AG10803 (cell line): ENCODE measurements at places on chromosomes 11 and 22.

DNA sequence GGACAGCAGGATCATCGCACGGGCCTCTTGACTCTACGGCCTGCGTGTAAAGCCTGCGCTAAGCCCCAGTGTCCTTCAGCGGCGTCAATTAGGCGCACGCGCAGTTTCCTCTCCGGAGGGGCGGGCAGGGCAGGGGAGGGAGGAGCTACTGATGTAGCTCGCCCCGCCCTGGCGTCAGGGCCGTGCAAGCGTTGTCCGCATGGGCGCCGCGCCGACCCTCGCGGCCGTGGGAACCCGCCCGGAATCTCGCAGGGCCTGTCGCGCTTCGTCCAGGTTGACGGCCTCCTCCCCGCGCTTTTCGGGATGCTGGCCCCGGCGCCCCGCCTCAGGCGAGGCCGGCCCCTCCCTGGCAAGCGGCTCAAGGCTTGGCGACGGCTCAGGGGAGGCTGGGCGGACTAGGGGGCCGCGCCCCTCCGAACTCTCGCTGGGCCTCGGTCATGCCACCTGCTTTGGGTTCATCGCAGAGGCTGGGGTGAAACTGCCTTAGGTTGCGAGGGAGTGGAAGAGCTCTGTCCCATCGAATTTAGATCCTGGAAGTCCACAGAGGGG is 61.1 kb downstream of the ST3GAL4 start:
- DNase-seq = peak; percentile 81

DNA sequence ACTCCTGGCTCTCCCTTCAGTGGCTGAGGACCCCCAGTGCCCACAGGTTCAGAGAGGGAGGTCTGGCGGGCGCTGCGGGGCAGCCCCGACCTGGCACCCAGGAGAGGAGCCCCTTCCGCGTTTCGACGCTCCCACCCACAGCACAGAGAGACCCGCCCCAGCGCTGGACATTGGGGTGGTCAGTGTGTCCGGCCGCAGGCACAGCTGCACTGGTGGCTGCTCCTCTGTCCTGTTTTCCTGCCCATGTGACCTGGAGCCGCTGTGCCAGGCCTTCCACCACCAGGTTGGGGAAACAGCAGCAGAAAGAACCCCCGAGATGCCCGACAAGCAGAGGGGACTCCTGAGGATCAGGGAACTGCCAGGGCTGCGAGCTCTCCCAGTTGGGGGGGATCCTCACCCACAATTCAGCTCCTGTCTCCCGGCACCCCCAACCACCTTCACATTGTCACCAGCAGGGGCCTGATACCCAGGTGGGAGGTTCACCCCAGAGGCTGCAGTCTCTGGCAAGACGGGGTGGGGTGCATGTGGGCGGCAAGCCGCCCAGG is 13.6 kb downstream of the KRTAP5-5 start:
- no peak for DNase-seq

DNA sequence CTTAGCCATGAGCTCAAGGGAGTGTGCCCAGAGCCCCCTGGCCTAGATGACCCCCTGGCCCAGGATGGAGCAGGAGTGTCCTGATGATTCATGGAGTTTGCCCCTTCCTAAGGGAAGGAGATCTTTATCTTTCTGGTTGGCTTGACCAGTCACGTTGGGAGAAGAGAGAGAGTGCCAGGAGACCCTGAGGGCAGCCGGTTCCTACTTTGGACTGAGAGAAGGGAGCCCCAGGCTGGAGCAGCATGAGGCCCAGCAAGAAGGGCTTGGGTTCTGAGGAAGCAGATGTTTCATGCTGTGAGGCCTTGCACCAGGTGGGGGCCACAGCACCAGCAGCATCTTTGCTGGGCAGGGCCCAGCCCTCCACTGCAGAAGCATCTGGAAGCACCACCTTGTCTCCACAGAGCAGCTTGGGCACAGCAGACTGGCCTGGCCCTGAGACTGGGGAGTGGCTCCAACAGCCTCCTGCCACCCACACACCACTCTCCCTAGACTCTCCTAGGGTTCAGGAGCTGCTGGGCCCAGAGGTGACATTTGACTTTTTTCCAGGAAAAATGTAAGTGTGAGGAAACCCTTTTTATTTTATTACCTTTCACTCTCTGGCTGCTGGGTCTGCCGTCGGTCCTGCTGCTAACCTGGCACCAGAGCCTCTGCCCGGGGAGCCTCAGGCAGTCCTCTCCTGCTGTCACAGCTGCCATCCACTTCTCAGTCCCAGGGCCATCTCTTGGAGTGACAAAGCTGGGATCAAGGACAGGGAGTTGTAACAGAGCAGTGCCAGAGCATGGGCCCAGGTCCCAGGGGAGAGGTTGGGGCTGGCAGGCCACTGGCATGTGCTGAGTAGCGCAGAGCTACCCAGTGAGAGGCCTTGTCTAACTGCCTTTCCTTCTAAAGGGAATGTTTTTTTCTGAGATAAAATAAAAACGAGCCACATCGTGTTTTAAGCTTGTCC is 14.3 kb downstream of the ADORA2A start:
- no peak for DNase-seq

GRCh38 chr22:36395055-36395849 is 7.5 kb upstream of the MYH9 start:
- no peak for DNase-seq

DNA sequence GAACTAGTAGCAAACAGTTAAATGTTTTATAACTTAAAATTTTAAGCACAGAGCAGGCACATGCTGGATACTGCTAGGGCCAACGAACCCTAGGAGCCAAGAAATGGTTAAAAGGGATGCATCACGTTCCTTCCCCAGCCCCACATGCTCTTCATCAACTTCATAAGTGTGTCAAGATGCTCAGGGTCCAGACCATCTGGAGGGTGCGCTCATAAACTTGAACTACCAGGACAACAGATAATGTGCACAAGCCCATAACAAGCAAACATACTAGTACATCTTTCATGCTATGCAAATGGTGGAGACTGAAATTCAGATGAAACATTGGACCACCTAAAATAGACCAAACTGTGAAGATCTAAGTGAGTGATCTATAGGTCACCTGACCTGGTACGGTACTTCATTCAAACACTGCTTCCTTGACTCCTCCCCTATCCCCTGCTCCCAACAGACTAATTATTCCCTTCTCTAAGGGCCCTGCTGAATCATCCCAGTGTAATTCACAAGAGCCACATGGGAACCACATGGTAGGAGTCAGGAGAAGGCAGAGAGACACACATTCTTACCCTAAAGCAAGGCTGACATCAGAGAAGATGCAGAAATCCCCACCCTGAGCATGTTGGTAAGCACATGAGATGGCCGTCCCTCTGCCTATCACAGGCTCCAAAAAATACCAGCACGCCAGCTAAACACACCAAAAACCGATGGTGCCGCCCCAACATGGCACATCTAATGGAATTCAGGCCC is 83.9 kb downstream of the ETS1 start:
- peak; percentile 95 for DNase-seq
